NCI-H1694 treated with DMSO at 0.1 percent for 48 hours (cell line): ENCODE measurements at places on chromosomes 7 and 10.

DNA sequence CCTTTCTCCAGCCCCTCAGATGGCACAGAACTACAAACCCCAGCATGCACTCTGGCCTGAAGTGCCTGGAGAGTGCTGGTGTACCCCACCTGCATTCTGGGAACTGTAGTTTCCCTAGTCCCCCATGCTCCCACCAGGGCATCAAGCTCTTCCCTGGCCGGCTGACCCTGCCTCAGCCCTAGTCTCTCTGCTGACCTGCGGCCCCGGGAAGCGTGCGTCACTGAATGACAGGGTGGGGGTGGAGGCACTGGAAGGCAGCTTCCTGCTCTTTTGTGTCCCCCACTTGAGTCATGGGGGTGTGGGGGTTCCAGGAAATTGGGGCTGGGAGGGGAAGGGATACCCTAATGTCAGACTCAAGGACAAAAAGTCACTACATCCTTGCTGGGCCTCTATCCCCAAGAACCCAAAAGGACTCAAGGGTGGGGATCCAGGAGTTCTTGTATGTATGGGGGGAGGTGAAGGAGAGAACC is 2.1 kb downstream of the NOS3 start:
- no peak for DNase-seq

GRCh38 chr10:69571618-69572158 is 1.5 kb downstream of the NEUROG3 start:
- no peak for DNase-seq

- no peak for DNase-seq
These were observed 17.9 kb upstream of the SUV39H2 start for GRCh38 chr10:14860791-14861190.

GRCh38 chr7:50376056-50376820 is 71.7 kb downstream of the IKZF1 start:
- no peak for DNase-seq

GRCh38 chr10:122304054-122304579 is 33.0 kb downstream of the BTBD16 start:
- no peak for DNase-seq

GRCh38 chr7:28136885-28137284 is 43.7 kb downstream of the JAZF1 start:
- DNase-seq, result no peak

- DNase-seq, result no peak
These were observed 42.4 kb upstream of the HGF start for GRCh38 chr7:81811956-81812865.

GRCh38 chr7:70637726-70638125 is 494.2 kb upstream of the GALNT17 start:
- DNase-seq, result no peak

- no peak for DNase-seq
These were observed 9.4 kb downstream of the UBE2H start for GRCh38 chr7:129943352-129943751.

- no peak for DNase-seq
These were observed 55.2 kb upstream of the FAM133B start for GRCh38 chr7:92645114-92646061.
